ENCODE measurements at places on chromosomes 3 and 15.

GRCh38 chr15:61401903-61402698 lies 173.0 kb upstream of the RORA start:
- no peak for DNase-seq
- no peak overlapping the region for H3K4me3 ChIP-seq
- H3K27me3 ChIP-seq, result peaks cover 29% of the 10 kb centered on the region

DNA sequence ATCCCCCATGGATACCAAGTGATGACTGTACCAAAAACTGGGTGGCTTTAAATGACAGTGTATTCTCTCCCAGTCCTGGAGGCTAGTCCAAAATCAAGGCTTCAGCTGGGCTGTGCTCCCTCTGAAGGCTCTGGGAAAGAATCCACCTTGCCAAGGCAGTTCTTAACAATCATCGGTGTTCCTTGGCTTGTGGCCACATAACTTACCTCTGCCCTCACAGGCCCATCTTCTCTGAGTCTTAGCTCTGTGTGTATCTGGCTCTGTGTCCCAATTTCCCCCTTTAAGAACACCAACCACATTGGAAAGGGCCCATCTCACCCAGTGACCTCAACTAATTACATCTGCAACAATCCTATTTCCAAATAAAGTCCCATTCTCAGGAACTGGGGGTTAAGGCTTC lies 503.0 kb upstream of the PROK2 start:
- peaks cover 51% of the 10 kb centered on the region for H3K27me3 ChIP-seq
- no peak overlapping the region for H3K27ac ChIP-seq
- no peak overlapping the region for H3K4me3 ChIP-seq
- peaks cover 6% of the 10 kb centered on the region for H3K36me3 ChIP-seq

DNA sequence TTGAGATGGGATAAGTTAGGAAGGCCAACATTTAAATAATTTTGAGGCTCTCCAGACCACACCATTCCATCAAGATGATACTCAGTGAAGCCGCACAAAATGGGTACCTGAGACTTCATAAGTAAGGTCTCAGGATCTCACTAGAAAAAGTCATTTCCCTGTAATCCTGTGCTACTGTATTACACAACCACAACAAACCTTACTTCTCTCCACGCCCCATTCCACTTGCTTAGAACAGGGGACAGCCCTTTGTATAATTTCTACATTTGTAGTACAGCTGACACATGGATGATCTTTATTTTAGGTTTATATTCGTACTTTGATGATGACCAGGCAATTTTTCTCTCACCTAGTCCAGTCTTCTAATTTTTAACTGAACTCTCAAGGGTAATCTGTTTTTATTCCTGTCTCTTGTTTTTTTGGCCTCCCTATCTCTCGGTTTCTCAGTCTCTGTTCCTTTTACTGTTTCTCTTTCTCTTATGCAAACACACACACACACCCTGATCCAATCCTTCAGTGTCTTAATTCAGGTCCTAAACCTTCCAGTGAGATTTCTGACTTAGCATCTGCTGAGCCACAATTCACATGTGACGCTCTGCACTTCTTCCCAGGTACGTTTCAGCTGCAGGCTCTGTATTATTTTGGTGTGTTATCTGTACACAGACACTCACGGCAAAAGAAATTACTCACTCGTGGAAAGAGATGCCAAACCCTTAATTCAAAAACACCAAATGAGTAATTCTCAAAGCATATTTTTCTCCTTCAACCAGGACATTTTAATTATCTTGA lies 223.2 kb upstream of the THBS1 start:
- DNase-seq, result no peak
- peaks cover 55% of the 10 kb centered on the region for H3K27me3 ChIP-seq
- peaks cover 3% of the 10 kb centered on the region for H3K36me3 ChIP-seq
- H3K4me1 ChIP-seq, result peaks cover 3% of the 10 kb centered on the region
- H3K4me3 ChIP-seq, result no peak overlapping the region

DNA sequence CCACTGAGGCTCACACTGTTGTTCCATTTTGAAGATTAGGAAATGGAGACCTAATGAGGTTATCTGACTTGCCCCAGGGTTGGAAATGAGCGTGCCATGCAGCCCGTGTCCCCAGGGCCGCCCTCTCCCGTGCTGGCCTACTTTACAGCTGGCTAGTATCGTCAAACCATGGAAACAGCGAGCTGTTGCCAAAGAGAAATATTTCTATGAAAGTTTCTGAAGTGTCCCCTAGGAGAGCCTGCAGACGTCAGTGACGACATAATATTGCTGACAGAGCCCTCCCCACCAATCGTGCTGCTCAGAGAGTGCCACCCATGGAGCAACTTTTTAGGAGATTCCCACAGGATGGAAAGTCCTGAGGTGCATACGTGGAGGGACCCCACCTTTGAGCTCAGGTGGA lies 11.2 kb upstream of the FAM174B start:
- no peak for DNase-seq
- no peak overlapping the region for H3K27ac ChIP-seq
- H3K4me1 ChIP-seq, result peaks cover 6% of the 10 kb centered on the region
- H3K4me3 ChIP-seq, result no peak overlapping the region
- H3K36me3 ChIP-seq, result peaks cover 2% of the 10 kb centered on the region

DNA sequence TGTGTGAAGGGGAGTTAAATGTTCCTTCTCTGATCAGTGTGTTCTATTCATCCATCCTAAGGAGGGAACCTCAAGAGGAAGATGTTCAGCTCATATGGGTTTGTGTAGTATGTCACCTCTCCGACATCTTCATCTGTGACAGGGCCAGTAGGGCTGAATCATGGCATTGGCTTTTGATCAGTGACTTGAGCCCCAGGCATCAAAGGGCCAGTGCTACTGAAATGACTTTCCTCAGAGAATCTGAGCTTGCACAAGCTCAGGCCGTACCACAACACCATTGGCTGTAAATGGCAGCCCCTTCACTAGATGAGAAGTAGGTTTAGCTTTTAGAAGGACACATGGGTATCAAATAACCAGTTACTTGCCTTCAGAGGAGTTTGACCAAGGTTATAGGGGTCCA lies 183.2 kb upstream of the NR2E3 start:
- no peak for DNase-seq
- peaks cover 4% of the 10 kb centered on the region for H3K36me3 ChIP-seq
- H3K4me1 ChIP-seq, result no peaks in the 10 kb centered on the region
- no peak overlapping the region for H3K27ac ChIP-seq
- no peak overlapping the region for H3K4me3 ChIP-seq

DNA sequence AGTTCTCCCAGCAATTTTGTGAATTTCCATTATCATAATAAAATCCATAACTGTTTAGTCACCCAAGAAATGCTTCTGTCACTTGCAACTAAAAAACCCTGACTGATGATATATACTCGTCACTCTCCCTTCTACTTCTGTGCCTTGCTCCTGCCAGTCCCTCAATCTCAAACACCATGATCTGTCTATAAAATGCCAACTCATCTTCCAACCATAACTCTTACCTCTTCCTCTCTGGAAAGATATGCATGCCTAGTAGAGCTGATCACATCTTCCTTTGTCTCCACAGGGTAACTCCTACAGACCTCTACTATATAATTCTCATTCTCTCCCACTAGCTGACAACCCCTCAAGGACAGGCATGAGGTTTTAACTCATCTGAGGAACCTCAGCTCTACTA lies 5.2 kb upstream of the VEPH1 start:
- no peaks in the 10 kb centered on the region for H3K4me1 ChIP-seq
- peaks cover 2% of the 10 kb centered on the region for H3K27me3 ChIP-seq
- no peaks in the 10 kb centered on the region for H3K36me3 ChIP-seq
- no peak overlapping the region for H3K4me3 ChIP-seq
- H3K27ac ChIP-seq, result no peak overlapping the region
- DNase-seq, result no peak
